ENCODE measurements at places on chromosomes 2 and 18.
A peak's percentile ranks its signal among the peaks of the same experiment; 100 is the strongest.

- DNase-seq: no peak
Measured at GRCh38 chr2:148900350-148900837, 25.4 kb downstream of the KIF5C start.

DNA sequence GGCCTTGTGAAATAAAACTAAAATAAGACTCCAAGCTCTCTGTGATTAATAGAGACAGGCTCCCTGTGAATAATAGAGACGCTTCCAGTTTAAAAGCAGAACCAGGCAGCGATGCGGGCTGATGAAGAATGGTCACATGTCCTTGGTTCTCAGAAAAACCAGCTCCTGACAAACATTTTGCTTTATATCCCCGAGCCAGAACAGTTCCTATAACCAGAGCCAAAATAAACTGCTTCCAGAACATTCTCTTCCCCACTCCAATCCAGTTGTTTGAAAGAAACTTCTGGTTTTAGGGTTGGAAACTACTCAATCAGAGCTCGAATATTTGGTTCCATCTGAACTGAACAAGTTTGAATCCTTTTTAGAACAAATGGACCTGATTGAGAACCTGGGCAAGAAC lies 213.7 kb downstream of the TSN start:
- no peak for DNase-seq

- no peak for DNase-seq
Measured at GRCh38 chr2:105915005-105915558, 170.4 kb downstream of the NCK2 start.

DNA sequence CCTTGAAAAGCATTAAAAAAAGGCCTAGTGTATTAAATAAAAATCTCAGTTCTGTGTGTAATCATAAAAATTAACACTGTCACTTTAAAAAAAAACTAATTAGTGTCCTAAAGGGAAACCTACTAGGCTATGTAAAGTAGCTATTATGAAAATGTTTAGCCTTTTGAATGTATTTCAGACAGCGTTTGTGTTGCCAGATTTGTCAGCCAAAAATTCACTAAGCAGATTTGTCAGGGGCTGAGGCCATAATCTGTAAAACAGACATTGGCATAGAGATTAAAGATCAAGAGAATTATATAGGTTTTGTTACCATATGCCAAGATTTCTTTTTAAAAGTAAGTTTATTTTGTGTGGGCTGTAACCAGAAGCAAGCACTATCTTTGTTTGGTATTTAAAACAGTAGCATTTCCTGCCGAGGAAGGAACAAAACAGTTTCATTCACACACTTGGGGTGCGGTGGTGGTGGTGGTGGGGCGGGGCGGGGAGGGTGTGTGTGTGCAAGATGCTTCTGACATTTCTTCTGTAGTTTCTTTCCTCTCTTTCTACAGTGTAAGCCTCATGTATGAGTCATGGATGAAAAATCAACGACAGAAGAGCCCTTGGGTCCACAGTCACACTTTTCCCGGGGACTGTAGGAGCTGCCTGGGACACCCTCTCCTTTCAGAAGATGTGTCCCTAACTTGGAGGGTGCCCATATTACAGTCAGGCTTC lies 328.5 kb upstream of the FANCL start:
- no peak for DNase-seq

DNA sequence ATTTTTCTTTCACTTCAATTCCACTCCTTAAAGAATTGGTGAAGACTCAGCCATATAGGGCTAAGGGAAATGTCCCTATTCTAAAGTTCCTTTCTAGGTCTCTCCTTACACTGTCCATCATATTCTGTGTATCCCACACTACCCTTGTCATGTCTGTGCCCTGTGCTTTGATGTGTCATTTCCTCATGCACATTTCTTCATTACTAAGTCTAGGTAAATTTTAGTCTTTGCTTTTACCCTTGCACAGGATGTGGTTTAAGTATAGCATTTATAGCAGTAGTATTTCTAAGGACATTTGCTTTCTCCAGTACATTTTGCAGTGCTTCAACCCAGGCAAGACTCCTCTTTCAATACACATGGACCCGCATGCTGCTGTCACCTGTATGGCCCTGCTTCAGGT lies 221.5 kb upstream of the ACVR2A start:
- DNase-seq: no peak

GRCh38 chr2:231708773-231709635 lies 679 bp downstream of the PTMA start:
- DNase-seq: no peak

GRCh38 chr18:47868744-47869143 lies 61.7 kb downstream of the SMAD2 start:
- DNase-seq: no peak

DNA sequence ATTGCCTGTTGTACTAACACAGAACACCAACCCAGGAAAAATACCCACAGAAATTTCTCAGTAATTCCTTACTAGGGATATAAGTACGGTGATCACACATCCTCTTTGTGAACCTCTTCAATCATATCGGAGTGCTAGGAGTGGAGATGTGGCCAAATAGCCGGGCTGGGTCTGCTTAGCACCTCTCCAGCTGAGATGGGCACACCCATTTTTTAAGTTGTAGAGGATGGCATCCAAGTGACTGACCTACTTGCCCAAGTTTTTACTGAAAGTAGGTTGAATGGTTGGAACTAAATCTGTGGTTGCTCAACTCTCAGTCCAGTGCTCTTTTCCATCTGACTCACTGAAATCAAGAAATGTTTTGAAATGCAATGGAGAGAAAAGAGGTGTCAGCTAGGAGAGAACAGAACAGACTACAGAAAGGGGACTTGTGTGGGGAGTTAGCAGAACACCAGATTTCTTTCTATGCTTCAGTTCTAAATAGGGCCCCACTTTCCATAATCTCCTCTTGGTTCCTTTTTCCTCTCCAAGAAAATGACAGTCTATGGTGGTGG lies 68.7 kb upstream of the FSHR start:
- no peak for DNase-seq

DNA sequence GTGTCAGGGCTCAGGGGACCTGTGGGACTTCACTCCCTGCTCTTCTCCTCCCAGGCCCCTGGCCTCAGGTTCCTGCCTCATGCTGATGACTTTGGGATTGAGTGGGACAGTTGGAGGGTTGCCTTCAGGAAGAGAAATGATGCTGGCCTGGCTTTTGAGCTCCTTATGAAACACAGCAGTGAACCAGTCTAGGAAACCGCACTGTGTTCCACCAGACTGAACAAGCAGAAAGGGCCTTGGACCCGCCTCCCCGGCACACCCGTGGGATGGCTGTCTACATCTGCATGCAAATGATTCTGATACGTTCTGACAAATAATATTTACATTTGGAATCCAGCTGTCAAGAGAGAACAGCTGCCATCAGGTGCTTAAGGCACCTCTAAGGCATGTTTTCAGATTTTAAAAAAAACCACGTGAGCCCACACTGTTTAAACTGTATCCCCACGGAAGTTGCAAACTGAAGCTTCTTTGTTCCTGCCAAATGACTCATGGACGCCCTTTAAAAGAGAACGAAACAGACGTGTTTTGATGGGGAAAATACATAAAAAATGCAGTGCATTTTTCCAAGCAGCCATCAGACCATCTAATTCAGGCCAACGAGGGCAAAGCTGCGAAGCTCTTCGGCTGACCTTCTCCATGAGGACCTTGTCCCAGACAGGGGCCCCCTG lies 27.6 kb upstream of the ASAP2 start:
- peak; percentile 38 for DNase-seq

- no peak for DNase-seq
Measured at GRCh38 chr2:18500333-18500732, 60.1 kb downstream of the RDH14 start.

- DNase-seq: no peak
Measured at GRCh38 chr2:204479557-204479956, 65.7 kb upstream of the PARD3B start.

- no peak for DNase-seq
Measured at GRCh38 chr2:180002198-180002770, 4.8 kb downstream of the CWC22 start.

DNA sequence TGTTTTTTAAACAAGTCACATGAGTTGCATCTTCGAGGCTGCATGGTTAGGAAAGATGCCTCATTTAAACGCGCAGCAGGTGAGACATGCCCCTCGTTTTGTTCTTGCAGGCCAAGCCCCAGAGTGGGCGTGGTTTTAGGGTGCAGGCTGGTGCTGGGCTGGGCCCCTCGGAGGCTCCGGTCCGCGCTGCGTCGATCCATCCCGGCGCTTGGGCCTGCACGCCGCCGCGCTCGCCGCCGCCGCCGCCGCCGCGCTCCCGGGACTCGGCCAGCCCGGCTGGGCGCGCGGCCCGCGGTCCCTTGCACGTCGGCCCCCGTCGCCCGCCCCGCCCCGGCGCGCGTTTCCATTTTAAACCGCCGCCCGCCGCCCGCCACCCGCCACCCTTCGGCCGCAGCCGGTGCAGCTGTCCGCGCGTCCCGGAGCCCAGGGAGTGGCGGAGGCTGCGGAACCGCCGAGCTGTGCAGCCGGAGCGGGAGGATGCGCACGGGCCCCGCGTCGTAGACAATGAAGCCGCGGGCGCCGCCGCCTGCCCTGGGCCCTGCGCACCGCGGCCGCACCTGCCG lies 175.5 kb downstream of the AGAP1 start:
- DNase-seq: no peak

- DNase-seq: no peak
Measured at GRCh38 chr2:101179982-101180381, 28.8 kb upstream of the TBC1D8 start.

- no peak for DNase-seq
Measured at GRCh38 chr2:199471443-199472057, 13.8 kb upstream of the SATB2 start.

- DNase-seq: no peak
Measured at GRCh38 chr2:187618813-187619212, 64.6 kb upstream of the TFPI start.

- no peak for DNase-seq
Measured at GRCh38 chr2:233013650-233014049, 594 bp upstream of the NGEF start.

DNA sequence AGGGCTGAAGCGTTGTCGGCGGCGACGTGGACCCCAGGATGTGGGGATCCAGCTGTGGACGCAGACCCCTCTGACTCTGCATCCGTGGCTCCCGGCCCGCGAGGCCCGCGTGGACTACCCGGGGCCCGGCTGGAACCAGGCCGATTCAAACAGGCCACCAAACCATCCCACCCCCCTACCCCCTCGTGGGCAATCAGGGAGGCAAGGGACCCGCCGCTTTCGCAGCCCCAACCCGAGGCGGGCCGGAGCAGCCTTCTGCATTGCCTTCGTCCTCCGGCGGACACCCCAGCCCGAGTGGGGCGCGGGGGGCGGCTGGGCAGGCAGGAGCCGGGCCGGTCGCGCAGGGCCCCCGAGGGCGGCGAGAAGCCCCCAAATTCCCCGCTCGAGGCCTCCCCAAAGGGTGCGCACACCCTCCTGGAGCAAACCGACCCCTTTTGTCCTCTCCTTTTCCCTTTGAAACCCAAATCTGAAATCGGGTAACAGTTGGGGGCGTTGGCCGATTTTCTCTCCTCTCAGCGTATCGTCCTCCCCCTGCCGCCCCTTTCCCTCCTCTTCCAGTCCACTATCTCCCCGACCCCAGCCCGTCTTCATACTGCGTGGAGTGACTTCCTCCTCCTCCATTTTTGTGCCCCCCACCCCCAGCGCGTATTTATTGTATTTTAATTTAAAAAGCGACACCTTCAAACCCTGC lies 7.4 kb downstream of the SP9 start:
- DNase-seq: no peak

DNA sequence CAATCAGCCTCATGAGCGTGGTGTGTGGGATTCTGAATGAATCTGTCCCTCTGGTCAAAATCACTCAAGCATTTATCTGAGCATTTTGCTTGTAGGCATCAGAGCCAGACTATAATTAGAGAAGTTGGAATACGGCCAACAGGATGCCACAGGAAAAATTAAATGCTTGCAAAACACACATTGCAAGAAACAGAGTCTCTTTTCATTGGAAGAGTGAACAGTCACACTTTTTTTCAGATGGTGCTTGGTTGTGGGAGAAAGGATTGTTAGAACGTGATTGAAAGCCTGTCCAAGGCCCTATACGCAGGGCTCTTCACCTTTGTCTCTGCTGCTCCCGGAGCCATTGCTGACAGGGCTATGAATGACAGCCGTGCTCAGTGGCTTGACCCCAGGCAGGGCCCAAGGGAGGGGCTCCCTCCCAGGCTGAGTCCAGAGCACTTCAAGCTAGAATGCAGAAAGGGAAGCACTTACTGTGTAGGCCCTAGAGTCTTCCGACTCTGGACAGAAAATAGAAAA lies 59.8 kb downstream of the SNTG2 start:
- DNase-seq: no peak

Measured in GM04503 (cell line).